NCI-H187 treated with DMSO at 0.1 percent for 48 hours (cell line): ENCODE measurements at places on chromosomes 6 and 20.

DNA sequence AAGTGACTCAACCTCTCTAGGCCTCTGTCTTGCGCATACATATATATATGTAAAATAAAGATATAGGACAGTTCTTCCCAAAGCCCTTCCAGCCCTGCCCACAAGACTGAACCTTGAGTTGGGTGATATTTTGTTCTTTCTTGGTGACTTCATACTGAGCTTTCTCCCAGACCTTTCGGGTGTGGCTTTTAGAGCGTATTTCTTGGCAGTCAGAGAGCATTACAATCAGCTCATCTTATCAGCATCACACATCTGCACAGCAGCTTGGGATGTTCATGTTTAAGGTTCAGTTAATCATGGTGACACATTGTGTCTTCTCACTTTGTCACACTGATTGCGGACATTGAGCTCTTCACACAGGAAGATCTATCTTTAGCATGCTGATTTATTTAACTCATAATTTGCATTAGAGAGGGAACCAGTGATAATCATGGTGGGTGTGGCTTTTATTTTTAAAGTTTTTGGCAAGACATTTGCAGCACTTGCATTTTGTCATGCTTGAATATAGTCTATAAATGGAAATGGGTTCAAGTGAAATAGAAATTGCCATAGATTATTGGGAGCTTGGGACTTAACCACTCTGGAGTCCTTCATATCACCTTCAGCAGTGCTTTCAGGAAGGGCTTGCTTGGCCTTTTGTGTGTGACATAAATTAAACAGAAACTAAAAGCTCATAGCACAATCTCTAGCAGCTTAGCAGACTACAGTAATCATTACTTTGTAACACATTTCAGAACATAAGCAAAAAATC lies 8.3 kb downstream of the KIF3B start:
- DNase-seq = no peak

- DNase-seq = no peak
Observed at GRCh38 chr6:5208057-5208456, 52.7 kb downstream of the LYRM4 start.

GRCh38 chr6:158048589-158048988 lies 66.9 kb downstream of the SYNJ2 start:
- no peak for DNase-seq

DNA sequence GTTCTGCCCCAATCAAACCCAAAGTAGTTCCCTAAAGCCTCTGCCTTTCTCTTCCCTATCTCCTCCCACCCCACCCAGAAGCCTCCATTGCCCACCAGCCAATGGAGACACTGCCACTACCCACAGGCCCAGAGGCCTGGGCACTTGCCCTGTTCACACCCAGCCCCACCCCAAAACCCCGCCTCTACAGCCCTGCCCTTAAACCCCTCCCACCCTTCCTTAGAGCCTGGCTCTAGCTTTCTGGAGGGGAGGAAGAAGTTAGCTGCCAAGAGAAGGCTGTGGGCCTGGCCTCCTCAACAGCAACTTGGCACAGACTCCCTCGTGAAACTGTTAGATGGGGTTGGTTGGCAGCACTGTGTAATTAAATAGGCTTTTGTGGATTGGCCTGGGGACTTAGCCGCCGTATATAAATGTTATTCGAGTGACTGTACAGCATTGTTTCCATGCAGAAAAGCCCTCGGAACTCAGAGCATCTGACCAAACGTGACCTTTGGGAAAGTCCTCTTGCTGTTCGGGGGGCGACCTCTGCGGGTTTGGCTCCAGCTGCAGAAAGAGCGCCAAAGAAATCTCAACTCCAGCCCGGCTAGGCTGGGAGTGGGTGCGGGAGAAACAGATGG lies 31.4 kb downstream of the COL11A2 start:
- no peak for DNase-seq

DNA sequence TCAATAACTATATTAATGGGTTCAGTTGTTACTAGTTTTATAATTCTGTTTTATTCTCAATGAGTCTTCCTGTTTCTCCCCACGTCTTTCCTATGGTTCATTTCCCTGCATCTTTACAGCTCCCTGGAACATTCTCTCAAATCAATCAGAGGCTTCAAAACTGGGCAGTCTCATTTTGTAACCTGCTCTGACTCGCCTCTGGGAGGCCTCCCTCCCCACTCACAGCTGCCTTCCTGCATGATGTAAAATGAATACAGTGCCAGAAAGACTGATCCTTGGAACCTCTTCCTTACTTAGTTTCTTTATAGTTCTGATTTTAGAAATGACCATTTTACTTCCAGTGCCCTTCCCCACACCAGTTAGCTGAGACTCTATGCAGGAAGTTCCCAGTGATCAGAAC lies 103.9 kb downstream of the ESR1 start:
- DNase-seq = no peak

- no peak for DNase-seq
Observed at GRCh38 chr6:303948-304558, 11.8 kb downstream of the DUSP22 start.

DNA sequence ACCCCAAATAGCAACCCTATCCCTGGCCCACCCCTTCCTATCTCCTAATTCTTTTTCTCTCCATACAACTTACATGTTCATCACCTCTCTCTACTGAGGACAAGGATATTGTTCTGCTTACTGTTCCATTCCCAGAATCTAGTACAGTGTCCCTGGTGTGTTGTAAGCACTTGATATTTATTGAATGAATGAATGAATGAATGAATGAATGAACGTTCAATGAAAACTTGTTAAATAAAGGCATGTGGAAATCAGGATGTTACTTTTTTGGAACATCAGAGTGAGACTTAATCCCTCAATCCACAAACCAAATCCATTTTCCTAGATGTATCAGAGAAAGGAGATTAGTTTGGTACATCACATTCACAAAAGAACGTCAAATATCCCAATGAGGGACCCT lies 6.8 kb upstream of the JPH2 start:
- DNase-seq = no peak

DNA sequence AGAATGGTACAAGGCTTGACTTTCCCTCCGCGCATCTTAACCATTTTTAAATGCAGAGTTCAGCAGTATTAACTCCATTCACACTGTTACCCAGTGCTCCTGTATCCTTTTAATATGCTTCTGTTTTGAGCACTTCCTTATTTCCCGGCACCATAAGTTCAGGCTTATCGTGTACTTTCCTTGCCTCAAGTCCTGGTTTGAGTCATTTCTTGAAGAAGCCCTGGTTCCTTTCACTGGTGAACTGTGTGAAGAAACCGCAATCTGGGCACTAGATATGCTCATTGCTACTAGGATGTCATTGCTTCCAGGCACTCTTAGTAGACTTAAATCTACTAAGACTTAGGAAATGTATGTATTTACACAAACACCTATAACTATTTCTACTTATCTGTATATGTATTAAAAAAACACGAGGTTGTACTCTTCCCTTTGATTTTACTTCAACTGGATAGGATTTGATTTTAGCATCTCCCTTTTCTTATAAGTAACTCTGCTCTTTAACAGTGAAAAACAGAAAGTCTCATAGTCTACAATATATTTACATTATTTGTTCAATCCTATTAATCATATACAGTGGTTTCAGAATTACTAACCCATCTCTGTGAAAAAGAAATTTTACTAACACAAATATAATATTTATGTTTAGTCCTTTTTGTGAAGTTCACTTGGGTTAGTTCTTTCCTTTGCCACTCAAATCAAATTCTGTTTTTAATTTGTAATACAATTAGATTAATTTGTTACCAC lies 135.5 kb downstream of the CDKAL1 start:
- no peak for DNase-seq

GRCh38 chr6:53492860-53493634 lies 51.9 kb downstream of the GCLC start:
- peak; percentile 5 for DNase-seq

DNA sequence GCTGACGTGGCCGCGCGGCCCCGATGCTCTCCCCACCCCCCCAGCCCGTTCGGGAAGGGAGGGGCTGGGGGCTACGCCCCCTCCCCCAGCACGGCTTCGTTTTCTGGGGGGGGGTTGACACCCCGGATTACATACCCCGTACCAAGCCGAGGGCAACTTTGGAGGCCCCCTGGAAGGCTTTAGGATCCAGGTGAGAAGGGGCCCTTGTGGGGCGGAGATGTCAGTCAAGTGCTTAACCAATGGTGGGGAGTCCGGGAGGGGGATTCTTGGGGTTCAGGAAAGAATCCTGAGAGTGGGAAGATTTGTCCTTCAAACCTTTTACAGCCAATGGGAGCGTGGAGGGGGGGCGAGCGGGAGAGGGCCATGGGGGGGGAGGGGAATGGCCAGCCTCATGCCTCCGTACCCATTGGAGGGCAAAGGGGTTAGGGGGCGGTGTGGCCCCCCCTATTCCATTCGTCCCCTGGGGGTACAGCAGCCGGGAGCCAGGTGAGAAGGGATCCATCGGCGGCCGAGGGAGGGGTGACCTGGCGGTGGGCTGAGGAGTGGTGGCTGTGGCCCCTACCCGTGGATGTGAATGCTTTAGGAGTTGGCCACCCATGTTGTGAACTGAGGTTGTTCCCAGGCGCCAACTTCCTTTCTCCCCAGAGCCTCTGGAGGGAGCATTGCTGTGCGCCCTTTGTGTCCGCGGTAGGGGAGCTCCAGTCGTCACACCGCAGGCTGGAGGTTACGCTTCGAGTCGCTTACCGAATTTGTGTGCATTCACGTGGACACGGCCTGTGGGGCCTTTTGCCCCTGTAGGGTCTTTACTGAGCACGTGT lies 682 bp downstream of the BRD2 start:
- DNase-seq = no peak

DNA sequence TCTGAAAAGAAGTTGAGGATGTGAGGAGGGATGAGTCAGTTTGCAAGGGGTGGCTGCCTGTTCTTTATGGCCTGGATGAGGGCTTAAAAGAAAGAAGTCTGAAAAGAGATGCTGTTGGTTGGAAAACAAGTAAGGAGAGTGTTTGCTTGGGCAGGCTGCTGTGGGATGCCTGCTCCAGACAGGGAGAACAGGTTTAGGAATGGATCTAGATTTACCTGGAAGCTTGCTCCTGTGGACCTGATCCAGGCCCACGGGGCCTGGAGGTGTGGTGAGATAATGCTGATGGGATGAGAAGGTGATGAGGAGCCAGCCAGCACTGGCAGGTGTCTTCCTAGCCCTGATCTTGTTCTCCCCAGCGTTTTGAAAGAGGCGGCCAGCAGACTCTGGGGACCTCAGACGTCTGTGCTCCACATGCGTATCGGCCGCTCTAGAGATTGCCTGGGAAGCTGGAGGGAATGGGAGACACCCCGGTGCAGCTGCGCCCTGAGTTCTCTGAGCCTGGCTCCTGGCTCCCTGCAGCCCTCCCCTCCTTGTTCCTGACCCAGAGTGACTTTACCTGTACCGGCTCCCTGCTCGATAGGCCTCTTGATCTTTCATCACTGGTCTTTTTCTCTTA lies 331.3 kb downstream of the ZFAND3 start:
- DNase-seq = no peak

DNA sequence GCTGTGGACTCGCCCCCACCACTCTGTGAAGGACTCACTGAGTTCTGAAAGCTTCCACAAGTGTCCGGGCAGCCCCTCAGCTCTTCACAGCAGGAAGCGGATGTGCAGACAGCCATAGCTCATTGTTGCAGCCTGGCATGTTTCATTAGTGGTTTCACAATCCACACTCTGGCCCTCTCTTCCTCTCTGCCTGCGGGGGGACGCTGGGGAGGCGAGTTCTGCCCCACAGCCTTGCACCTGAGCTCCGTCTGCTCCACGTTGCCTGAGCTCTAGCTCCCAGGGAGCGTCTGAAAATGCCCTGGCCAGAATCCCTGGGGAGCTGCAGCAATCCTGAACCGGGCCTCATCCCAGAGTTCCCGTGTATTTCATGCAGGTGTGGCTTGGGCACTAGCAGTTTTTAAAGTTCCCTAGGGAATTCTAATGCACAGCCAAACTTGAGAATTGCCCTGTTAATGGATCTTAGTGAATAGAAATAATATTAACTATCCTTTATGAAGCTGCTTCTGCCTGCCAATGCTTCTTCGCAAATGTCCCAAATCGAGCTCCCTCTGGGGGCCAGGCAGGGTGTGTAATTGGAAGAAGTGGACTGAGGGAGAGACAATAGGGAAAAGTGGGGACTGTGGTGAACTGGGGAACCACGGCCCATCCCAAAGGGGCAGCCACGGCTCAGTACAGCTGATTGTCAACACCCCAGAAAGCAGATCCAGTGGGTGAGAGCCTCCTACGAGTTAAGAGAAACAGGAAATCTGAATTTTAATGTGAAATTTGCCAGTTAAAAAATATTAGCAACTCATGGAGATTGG lies 51.5 kb downstream of the CTCFL start:
- DNase-seq = peak; percentile 14

GRCh38 chr6:24987446-24988115 lies 51.8 kb upstream of the RIPOR2 start:
- DNase-seq = no peak

- no peak for DNase-seq
Observed at GRCh38 chr20:6007529-6008103, 46.2 kb downstream of the LRRN4 start.

DNA sequence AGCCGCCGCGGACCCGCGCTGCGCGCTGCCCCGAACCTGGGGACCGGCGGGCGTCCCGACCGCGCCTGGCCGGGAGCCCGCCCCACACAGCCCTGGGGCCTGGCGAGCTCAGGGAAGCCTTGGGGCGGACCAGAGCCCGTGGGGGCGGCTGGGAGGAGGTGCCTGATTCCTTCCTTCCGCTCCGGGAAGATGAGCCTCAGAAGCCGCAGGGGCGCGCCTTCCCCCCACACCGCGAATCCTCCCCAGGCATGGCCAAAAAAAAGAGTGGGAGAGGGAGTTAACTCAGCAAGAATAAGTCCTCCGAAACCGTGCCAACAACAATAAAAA lies at the start of gene CBLN4:
Gene CBLN4 (minus strand): TSS at position 131 of the 327 bp plus-strand sequence. CDS start 1,348 bp downstream, outside the sequence.
- no peak for DNase-seq

GRCh38 chr6:165848086-165848426 lies 185.0 kb upstream of the PDE10A start:
- no peak for DNase-seq

GRCh38 chr20:46757754-46758678 lies 48.6 kb downstream of the SLC2A10 start:
- no peak for DNase-seq

GRCh38 chr6:106281088-106281487 lies 44.5 kb downstream of the ATG5 start:
- DNase-seq = no peak

DNA sequence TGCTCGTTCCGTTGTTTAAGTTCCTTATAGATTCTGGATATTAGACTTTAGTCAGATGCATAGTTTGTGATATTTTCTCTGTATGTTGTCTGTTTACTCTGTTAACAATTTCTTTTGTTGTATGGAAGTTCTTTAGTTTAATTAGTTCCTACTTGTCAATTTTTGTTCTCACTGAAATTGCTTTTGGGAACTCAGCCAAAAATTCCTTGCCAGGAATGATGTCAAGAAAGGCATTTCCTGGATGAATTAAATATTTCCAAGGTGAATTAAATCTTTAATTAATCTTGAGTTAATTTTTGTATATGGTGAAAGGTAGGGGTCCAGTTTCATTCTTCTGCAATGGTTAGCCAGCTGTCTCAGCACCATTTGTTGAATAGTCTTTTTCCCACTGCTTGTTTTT lies 406.2 kb upstream of the NOX3 start:
- DNase-seq = no peak

GRCh38 chr6:33410711-33411631 lies at the start of gene PHF1:
Gene PHF1 (plus strand): TSS chr6:33411014. CDS start chr6:33412264, 1,250 bp downstream.
- no peak for DNase-seq

GRCh38 chr6:127496471-127496870 lies 22.7 kb downstream of the MTCL3 start:
- DNase-seq = no peak
